Activated naive CD8-positive, alpha-beta T cell treated with anti-CD3 and anti-CD28 coated beads for 36 hours (primary cell): ENCODE measurements at places on chromosomes 11 and 22. TPM values are rescaled to one million over a fixed set of nuclear protein-coding genes. Genes with fewer than 3 reads are reported as not detected.

Gene ENTHD1
- total RNA-seq = 0.39 TPM

GRCh38 chr11:119218141-119218878 is 12.2 kb downstream of the CBL start:
- peak; percentile 7 for DNase-seq

- DNase-seq = no peak
Observed at GRCh38 chr11:30046578-30046945, 29.7 kb upstream of the KCNA4 start.

- peak; percentile 35 for DNase-seq
Observed at GRCh38 chr22:36221799-36222751, 17.3 kb downstream of the APOL2 start.

GRCh38 chr22:44293876-44294275 is 18.9 kb downstream of the SHISAL1 start:
- no peak for DNase-seq

- no peak for DNase-seq
Observed at GRCh38 chr11:74452366-74452765, 15.0 kb downstream of the KCNE3 start.

Gene OR52I2
- total RNA-seq = not detected

DNA sequence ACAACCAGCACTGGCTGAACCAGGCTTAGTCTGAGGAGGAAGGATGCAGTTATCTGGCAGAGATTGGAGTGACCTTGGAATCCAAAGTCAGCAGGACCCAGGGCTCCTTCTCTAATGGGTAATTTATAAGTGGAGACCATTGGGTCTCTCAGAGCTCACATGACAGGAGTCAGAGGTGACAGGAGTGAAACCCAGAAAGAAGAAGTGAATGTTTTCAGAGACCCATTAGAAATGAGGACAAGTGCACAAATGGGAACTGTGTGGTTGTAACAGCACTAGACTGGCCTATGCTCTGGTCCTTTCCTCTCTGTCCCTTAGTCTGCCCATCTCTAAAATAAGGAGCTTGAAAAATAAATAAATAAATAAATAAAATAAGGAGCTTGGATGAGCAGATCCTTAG is 107.4 kb downstream of the SERGEF start:
- no peak for DNase-seq

GRCh38 chr11:66386171-66387069 is 14.9 kb upstream of the SLC29A2 start:
- peak; percentile 74 for DNase-seq

DNA sequence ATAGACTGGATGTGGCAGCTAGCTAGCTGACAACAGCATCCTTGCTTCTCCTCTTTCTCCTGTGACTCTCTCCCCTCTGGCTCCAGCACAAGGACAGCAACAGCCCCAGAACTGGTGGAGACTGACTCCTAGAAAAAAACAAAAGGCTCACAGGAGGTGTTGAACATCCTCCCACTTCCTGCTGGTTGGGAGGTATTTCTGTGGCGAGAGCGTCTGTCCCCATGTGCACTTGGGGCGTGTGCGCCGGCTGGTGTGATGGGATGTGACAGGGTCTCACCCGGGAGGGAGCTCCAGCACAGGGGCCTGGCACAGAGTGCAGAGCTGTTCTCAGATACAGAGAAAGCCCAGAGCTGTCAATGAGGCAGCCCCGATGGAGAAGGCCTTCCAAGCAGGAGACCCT is 107.2 kb upstream of the E2F8 start:
- no peak for DNase-seq

Gene MMP3
- not detected for total RNA-seq

DNA sequence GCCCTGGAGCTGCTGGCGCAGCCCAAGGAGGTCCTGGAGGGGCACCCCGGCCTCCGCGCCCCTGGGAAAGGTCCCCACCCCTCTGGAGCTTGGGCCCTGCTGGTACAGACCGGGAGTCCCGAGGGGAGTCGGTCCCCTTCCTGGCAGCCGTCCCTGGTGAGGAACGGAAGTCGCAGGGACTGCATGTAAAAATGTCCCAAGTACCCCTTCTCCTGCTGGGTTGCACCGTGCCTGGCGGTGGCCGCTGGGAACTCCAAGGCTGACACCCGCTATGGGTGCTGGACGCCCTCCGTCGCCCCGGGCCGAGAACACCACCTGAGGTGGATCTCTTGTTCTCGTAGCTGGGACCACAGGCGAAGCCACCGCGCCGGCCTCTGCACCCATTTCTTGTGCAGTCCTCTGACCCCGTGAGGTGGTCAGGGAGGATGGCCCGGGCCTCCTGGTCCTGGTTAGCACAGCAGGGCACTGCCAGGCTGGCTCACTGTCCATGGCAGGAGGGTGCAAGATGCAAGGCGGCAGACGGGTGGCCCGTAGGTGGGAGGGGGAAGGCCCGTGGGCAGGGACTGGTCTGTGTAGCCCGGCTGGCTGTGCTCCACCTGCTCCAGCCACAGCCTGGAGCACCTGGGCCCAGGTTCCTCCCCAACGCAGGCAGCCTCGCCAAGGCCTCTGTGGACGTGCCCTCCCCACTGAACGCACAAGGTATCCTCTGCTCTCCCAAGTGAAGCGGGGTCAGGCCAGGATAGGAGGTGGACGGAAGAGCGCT is 165.2 kb downstream of the IGLL1 start:
- DNase-seq = no peak

Gene CASP1
- total RNA-seq = 40.1 TPM

DNA sequence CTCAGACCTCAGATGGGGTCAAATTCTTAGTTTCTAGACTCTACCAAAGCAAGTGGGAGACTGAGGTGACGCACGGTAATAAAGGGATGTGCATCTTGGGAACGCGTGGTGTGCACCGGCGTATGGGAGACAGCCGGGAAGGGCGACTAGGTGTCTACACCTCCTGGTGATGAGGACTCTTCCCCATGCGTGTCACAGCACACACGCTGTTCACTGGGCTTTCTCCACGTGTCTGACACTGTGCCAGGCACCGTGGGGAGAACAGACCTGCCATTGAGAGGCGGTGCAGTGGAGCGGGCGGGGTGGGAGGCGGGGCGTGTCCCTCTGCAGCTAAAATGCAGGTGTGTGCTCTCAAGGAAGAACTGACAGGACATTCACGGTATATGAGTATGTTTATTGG is 5.3 kb downstream of the FXYD6 start:
- no peak for DNase-seq

GRCh38 chr22:45069925-45070324 is 60.1 kb upstream of the PHF21B start:
- DNase-seq = no peak

Gene CRYBA4
- total RNA-seq = not detected

Gene SYT7
- not detected for total RNA-seq

Gene MMP8
- not detected for total RNA-seq

- peak; percentile 64 for DNase-seq
Observed at GRCh38 chr22:37193629-37194191, 5.7 kb upstream of the C1QTNF6 start.

Gene MAPK8IP1
- 0.56 TPM for total RNA-seq

Gene IL17REL
- not detected for total RNA-seq

Gene OR5P2
- not detected for total RNA-seq

GRCh38 chr11:6156628-6157359 is 13.3 kb downstream of the OR52B2 start:
- DNase-seq = no peak

Gene ST3GAL4
- 10.6 TPM for total RNA-seq

Gene NAALADL1
- total RNA-seq = 10.3 TPM

DNA sequence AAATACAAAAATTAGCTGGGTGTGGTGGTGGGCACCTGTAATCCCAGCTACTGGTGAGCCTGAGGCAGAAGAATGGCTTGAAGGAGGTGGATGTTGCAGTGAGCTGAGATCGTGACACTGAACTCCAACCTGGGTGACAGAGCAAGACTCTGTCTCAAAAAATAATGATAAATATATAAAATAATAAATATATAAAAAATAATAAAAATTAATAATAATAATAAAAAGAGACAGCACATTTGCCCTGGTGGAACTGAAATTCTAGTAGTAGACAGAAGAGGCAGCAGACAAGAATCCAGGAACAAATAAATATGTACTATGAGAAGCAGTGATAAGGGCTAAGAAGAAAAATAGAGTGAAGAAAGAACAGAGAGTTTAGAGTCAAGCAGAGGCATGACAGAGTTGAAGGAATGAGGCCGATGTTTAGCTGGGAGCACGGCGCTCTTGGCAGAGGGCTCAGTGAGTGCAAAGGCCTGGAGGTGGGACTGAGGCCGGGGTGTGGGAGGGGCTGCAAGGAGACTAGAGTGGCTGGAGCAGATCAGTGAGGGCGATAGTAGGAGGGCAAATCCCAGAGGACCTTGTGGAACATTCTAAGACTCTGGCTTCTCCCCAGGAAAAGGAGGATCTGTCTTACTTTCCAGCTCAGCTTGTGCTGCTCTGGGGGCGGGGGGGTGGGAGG is 410.3 kb downstream of the MN1 start:
- DNase-seq = no peak

- no peak for DNase-seq
Observed at GRCh38 chr11:92362989-92363388, 138.4 kb downstream of the FAT3 start.

Gene DRD2
- total RNA-seq = not detected

Gene RAB3IL1
- total RNA-seq = not detected

Gene NPTXR
- total RNA-seq = 0.88 TPM

DNA sequence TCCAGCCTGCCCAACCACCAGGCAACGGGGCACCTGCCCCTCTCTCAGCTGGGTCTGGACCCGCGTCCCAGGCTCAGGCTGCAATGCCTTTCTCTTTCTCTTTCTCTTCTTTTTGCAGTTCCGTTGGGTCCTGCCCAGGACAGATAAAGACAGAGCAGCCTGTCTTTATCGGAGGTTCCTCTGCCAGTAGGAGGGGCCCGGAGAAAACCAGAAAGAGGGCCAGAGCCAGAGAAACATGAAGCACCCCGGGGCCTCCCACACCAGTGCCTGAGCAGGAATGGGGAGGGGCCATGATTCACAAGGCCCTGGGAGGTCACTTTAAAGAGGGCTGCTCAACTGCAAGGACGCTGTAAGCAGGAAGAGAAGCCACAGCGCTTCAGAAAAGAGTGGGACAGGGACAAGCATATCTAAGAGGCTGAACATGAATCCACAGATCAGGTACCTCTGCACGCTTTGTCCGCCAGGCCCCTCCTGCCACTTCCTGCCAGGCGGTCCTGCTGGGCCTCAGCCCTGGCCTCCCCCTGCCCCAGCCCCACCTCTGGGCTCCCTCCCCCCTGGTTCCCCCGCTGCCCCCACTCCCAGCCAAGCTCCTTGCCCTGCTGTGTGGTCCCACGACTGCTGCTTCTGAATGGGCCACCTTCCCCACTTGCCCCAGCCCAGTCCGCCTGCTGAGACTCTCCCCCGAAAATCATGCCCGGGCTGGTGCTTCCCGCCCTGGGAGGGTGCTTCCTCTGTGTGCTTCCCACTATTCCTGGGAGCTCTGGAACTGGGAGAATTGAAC is at the start of gene APOBEC3C:
Gene APOBEC3C, plus strand, starts transcription at position 316 of the 781 bp plus-strand sequence. Its CDS starts 106 bp downstream, at position 422.
- DNase-seq = peak; percentile 83

Gene MADD
- 50.9 TPM for total RNA-seq

DNA sequence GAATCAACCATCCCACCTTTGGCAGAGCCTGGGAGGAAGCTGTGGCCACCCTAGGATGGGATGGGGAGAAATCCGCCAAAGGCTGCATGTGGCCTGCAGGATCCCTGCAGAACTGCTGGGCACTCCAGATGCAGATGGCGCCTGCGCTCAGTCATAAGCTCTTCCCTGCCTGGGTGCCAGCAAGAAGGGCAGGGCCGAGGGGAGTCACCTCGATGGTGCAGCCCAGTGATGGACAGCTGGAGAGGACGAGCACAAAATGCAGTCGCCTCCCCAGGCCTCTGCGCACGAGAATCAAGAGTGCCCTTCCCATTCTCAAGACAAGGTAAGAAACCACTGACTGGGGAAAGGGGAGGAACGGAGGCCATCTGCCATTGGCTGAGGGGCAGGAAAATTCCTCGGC is 693.6 kb downstream of the TBC1D22A start:
- no peak for DNase-seq

GRCh38 chr22:22813126-22814075 is 74.2 kb upstream of the IGLL5 start:
- DNase-seq = no peak

Gene SCARF2
- 0.14 TPM for total RNA-seq

Gene APOA4
- total RNA-seq = not detected

GRCh38 chr22:33706100-33706499 is 214.2 kb downstream of the LARGE1 start:
- no peak for DNase-seq

GRCh38 chr22:29062286-29062821 is 723 bp upstream of the C22orf31 start:
- DNase-seq = no peak

GRCh38 chr11:10379426-10379825 is 74.6 kb downstream of the ADM start:
- no peak for DNase-seq

- DNase-seq = no peak
Observed at GRCh38 chr11:37504060-37504611, 906.1 kb upstream of the RAG2 start.

Gene C11orf42
- total RNA-seq = not detected

Gene C11orf87
- not detected for total RNA-seq

Gene IGSF9B
- 36.0 TPM for total RNA-seq

DNA sequence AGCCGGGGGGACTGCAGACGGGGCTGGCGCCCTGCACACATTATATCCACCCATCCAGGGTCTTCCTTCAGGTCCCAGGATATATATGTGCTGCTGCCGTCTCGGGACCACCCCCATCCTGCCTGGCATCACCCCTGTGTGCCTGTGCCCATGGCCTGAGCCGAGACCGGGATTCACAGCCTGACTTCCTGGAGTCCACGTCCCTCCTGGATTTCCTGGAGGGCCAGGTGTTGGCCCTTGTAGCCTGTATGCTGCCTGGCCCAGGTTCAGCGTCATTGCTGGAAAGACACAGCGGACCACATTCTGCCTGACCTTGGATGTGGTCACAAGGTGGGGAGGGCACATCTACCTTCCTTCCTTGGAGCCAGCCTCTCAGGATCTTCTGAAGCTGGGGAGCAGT is 551.1 kb downstream of the BRD1 start:
- no peak for DNase-seq

GRCh38 chr22:20937031-20937793 is 20.0 kb downstream of the CRKL start:
- no peak for DNase-seq

DNA sequence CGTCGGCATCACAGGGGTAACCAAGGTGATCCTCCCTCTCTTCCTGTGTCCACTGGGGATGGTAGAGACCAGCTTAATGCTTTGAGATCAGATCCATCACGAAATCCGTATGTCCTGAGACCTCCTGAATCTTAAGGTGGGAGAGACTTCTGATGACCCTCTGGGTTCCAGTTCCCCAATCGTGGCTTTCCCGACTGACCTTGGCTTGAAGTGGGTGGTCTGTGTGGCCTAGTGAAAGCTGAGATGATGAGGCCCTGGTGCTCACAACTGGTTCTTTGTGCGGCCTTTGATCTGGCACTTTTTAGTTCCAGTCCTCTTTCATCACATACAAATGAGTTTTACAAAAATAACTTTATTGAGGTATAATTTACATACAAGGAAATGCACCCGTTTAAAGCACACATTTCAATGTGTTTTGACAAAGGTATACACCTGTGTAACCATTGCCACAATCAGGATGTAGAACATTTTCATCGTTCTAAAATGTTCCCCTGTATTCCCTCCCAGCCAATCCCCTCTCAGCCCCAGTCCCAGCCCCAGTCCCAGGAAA is 6.1 kb downstream of the MIAT start:
- no peak for DNase-seq
